ENCODE measurements at places on chromosomes 1 and 21.

- peak; percentile 91 for DNase-seq
Observed at GRCh38 chr1:44819608-44820327, 11.4 kb downstream of the BTBD19 start.

DNA sequence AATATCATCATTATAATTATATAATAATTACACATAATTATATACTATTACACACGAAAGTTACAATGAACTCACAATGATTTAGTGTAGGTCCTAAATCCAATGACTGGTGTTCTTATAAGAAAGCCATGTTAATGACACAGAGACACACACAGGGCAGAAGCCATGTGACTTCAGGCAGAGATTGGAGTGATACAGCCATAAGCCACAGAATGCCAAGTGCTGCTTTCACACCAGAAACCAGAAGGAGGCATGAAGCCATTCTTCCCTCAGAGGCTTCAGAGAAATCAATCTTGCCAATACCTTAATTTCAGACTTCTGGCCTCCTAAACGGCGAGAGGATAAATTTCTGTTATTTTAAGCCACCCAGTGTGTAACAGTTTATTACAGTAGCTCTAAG lies 147.4 kb upstream of the KRTAP19-8 start:
- no peak for DNase-seq

GRCh38 chr1:56320464-56321149 lies 258.8 kb downstream of the PLPP3 start:
- DNase-seq, result no peak

GRCh38 chr1:223022641-223023473 lies 120.2 kb downstream of the TLR5 start:
- DNase-seq, result no peak

DNA sequence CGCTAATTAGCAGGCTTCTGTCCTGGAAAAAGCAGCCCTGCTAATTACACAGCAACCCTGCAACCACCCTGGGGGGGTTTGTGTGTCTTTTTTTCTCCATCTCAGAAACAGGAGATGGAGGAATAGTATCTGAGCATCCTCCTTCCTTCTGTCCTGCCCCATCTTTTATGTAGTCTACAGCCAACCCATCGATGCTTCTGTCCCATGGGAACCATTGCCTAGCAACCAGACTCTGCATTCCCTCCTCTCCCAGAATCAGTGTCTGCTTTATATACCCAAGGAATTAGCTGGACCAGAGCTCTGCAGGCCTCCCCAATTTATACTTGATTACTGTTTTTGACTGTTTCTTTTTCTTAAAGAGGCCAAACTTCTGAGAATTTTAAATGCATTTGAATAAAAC lies 35.1 kb downstream of the LRRC38 start:
- DNase-seq, result no peak

GRCh38 chr1:13763991-13764390 lies 64.0 kb downstream of the PRDM2 start:
- DNase-seq, result no peak

- DNase-seq, result no peak
Observed at GRCh38 chr1:54290506-54291184, 90.7 kb downstream of the MRPL37 start.

DNA sequence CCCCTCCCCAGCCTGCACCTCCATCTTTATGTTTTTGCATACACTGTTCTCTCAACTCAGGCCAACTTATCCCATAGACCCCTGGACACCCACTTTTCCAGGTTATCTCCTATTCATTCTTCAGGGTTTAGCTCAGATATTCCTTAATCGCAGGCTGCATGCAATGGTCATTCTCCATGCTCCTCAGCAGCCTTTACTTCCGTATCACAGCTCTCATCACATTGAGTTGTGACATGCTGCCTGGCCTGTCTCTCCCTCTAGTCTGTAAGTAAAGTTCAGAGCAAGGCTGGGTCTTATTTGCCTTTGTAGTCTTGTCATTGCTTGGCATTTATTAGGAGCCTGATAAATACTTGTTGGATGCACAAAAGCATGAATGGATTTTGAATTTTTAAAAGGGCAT lies 6.9 kb downstream of the DNAJC6 start:
- DNase-seq, result no peak

- DNase-seq, result no peak
Observed at GRCh38 chr1:178282949-178283367, 189.1 kb downstream of the RASAL2 start.

GRCh38 chr1:112557385-112557784 lies 48.6 kb downstream of the WNT2B start:
- no peak for DNase-seq

DNA sequence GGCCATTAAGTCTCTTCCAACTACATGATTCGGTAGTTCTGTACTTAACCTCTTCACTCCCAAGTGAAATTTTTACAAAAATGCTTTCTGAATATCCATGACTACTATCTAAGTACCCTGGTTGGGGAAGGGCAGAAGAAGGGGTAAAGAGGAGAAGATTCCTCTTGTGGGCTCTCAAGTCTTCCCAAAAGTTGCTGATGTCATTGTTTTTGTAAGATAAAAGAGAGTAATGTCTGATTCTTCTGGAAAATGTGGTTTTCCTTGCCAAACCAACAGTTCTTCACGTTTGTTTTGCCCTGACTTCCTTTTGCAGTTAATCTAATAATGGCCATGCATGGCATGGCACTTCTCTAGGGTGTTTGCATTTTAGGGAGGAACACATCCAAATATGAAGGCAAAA lies 34.7 kb upstream of the AK4 start:
- DNase-seq, result no peak

DNA sequence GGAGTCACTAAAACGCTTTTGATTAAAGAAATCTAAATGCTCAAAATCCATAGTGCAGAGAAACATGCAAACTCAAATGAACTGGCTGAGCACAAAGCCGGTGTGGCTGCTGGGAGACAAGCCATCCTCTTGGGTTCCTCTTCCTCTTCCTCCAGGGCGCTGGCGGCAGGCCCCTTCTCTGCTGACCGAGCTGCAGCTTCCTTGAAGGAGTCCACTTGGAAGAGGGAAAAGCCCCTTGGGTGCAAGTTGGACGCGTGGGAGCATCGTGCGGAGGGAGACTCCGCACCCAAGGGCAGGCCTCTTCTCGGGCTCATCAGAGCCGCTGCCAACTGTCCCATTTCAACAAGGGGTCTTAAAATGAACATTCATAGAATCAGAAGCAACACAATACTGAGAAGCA lies 7.9 kb downstream of the CCNL2 start:
- no peak for DNase-seq

- DNase-seq, result no peak
Observed at GRCh38 chr1:9706178-9706577, 54.6 kb downstream of the PIK3CD start.

DNA sequence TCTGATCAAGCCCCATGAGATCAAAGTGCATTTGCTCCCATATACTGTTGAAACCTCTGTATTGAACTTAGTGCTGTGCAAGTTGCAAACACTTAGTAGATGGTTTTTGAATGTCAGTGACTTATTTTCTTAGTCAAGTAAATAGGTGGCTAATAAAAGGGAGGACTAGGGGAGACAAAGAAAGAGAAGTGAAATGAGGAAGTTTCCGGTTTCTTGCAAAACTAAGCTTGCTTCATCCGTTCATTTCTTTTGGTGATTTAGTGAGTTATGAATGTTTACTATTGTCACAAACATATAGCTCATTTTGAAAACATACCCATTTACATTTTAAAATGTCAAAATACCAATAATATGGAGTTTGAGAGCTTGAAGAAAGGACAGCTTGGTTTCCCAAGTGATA lies 23.0 kb downstream of the ADAMTS5 start:
- no peak for DNase-seq

GRCh38 chr1:150536836-150537731 lies 12.1 kb upstream of the ADAMTSL4 start:
- no peak for DNase-seq

DNA sequence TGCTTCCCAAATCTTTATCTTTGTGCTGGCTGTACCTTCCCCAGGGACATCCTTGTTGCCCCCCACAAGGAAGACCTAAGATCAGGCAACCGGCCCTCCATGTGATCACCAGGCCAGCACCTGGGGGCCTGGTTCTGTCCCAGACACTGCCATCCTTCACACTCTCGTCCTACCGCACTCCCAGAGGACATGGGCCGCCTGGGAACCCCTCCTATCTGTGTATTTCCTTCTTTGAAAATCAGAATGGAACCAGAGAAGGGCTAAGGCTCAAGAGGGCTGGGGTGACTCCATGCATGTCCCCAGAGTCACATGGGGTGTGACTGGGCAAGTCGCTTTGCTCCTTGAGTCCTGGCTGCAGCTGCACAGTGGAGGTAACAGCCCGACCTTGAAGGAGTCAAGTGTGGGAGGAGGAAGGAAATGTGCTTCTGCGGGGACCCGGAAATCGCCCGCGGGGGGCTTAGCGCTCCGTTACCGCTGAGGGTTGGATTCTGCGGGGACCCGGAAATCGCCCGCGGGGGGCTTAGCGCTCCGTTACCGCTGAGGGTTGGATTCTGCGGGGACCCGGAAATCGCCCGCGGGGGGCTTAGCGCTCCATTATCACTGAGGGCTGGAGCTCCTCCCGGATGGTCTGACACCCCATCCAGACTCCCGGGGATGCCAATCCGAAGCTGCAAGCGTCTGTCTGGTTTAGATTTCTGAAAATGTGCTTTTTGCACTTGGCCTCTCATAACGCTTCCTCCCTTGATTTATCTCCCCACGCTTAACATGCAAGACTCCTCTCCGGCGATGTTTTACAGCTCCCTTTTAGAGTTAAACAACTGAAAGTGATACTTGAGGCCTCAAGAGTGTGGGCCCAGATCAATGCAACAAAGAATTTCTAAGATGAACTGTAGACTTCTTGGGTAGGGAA lies 278.9 kb downstream of the NPHP4 start:
- DNase-seq, result no peak
